ENCODE measurements at places on chromosomes 7 and 10.

- DNase-seq = no peak
These were observed 9.6 kb downstream of the SMC3 start for GRCh38 chr10:110577056-110577455.

DNA sequence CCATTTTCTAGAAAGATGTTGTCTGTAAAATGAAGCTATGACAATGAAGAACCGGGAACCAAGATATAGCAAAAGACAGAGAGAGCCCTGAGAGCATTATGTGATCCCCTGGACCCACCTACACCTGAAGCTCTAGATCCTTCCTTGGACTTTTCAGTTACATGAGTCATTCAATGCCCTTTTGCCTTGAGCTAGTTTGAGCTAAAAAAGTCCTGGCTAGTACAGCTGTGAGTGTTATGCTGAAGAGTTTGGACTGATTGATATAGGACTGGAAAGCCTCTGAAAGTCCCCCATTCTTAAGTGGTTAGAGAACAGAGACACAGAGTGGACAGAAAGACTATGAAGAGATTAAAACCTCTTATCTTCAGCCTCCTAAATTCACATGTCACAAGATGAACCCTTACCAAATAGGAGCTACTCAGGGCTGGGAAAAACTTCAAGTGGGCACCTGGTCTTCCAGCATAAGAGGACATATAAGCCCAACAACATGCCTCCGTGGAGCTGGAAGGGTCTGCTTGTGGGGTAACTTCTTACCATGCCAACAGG is 386.8 kb upstream of the NFE2L3 start:
- DNase-seq = no peak

GRCh38 chr7:24825931-24826661 is 68.8 kb upstream of the GSDME start:
- DNase-seq = no peak

DNA sequence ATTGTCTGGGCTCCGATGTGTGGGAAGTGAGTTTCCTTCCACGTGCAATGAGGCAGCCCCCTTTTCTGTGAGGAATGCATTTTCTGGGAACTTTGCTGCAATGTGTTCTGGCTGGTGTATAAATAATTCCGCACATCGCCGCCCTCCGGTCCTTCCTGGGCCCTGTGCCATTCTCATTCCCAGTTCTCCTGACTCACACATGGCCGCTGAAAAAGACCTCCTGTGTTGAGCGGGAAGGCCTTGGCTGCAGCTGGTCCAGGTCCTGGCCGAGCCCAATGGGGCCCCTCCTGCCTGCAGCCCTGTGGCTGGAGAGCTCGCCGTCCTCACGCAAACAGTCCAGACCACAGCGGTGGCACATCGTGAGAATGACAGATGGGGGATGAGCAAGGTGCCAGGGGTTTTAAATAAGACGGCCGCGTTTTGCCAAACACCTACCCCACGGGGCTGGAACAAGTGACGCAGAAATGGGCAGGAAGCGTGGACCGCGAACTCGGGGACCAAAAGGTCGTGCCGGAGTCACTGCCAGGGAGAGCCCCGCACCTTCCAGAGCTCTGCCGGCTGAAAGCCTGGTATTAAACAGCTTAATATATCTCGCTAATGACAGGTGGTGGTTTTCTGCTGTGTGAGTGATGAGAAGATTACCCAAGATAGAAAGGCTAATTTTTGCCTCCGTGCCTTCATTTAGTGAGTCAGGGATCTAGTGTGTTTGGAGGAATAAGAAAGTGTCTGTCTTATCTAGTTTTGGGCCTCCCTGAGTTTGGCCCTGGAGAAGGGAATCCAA is 37.0 kb downstream of the FAM20C start:
- no peak for DNase-seq

- DNase-seq = no peak
These were observed 13.7 kb downstream of the THSD7A start for GRCh38 chr7:11818281-11818680.

DNA sequence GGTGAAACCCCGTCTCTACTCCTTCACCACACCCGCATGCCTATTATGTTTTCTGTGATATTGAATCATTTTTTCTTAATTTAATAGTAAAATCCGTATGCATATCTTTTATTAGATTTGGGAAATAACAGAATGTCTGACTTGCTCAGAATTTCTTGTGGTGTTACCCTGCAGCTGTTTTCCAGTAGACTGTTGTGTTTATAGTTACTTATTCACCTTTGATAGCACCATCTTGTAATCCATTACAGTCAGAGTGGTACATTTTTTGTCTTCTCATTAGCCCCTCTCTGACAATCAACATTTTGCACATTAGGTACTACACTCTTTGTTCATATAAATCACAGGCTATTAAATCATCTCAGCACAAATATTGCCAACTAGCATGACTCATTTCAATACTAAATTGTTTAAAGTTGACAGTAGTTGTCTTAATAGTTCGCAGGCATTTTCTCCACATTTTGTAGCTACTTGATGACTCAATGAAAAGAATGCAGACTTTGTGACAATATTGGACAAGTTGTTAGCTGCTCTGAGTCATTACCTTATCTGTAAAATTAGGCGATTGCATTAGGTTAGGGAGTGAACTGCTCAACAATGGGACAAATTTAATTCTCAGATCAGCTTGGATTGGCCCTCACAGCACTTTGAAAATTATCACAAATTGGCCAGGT is 17.8 kb upstream of the SLC16A12 start:
- DNase-seq = no peak

- DNase-seq = no peak
These were observed 25.6 kb upstream of the SH2D4B start for GRCh38 chr10:80512031-80512526.
